ENCODE measurements at places on chromosomes 7 and 10.

- DNase-seq: no peak
These were observed at the start of gene GHRHR for GRCh38 chr7:30963842-30964241. Gene GHRHR (plus strand): TSS chr7:30963953. CDS start chr7:30964069, 116 bp downstream.

GRCh38 chr10:24010436-24010970 is 198.4 kb upstream of the KIAA1217 start:
- no peak for DNase-seq

GRCh38 chr10:26157734-26158133 is 58.8 kb upstream of the GAD2 start:
- DNase-seq: no peak

GRCh38 chr7:84302949-84303348 is 108.4 kb upstream of the SEMA3A start:
- DNase-seq: no peak

DNA sequence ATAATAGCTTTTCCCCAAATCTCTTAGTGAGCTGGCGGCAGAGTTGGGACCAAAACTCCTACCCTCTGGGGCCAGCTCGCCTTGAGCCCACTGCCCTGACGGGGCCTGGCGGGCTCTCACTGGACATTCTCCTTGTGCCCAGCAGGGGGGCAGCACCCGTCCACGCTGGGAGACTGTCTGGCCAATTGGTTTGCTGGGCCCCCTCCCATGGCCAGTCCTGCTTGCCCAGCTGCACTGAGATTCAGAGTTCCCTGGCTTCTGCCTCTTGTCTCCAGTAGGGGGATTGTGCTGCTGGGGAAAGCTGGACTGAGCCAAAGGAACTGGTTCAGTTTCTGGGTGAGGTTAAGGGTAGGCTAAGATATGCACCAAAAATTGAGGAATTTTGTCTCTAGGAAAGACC is 59.8 kb downstream of the RAMP3 start:
- DNase-seq: no peak

- peak; percentile 64 for DNase-seq
These were observed 2.9 kb downstream of the CTBP2 start for GRCh38 chr10:125157505-125157904.

DNA sequence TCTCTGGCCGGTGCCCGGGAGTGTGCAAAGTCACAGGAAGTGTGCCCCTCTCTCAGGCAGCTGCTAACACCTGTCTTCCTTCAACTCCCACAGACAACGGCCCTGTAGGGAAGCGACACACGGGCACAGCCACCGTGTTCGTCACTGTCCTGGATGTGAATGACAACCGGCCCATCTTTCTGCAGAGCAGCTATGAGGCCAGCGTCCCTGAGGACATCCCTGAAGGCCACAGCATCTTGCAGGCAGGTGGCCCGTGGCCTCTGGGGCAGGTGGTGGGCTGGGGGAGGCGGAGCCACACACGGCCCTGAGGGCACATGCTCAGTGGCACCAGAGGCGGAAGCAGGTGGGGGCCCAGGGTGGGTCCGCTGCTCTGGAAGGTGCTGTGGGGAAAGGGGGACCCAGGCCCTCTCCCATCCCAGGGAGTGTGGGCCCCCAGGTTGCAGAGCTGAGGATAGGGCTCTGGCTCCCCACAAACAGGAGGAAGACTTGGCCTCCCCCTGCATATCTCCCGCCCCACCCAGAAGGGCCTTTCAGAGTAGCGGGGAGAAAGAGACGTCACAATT is 6.9 kb downstream of the C10orf105 start:
- no peak for DNase-seq

DNA sequence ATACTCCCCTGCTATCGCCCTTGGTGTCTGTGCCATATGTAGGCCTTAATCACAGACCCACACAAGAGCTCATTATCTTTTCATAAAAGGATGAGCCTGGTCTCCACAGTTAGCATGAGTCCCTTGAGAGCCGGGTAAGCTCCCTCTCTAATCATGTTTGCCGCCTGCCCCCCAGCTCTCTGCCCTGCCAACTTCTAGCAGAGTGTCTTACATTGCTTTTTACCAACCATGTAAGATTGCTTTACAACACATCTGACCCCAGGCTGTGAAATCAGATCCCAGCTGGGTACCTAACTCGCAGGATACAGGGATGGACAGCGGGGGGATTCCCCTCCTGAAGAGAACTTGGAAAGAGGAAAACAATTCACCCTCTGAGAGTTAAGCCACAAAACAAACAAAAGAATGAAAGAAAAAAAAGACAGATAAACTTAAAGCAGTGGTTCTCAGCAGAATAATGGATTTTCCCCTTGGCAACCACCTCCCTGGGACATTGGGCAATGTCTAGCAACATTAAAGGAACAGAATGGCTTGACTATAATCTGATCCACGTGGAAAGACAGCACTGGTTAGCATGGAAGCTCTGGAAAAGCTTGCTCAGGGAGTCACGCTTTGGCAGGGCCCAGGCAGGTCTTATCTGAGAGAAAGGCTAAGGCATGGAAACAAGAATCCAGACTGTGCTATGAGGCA is 39.4 kb upstream of the ATOH7 start:
- no peak for DNase-seq

DNA sequence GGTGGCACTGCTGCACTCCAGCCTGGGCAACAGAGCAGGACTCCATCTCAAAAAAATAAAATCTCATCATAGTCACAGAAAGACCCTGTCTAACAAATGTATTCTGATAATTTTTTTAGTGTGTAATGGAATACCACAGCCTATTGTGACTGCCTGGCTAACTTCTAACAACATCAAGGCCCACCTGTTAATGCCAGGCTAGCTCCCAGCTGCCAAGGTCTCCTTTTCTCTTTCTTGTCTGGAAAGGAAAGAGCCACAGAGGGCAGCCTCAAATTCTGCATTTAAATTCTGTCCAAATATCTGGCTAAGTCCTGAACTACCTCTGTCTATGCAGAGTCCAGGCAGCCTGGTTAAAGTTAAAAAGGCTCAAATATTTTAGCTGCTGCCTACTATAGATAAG is 700.9 kb downstream of the MAGI2 start:
- no peak for DNase-seq

DNA sequence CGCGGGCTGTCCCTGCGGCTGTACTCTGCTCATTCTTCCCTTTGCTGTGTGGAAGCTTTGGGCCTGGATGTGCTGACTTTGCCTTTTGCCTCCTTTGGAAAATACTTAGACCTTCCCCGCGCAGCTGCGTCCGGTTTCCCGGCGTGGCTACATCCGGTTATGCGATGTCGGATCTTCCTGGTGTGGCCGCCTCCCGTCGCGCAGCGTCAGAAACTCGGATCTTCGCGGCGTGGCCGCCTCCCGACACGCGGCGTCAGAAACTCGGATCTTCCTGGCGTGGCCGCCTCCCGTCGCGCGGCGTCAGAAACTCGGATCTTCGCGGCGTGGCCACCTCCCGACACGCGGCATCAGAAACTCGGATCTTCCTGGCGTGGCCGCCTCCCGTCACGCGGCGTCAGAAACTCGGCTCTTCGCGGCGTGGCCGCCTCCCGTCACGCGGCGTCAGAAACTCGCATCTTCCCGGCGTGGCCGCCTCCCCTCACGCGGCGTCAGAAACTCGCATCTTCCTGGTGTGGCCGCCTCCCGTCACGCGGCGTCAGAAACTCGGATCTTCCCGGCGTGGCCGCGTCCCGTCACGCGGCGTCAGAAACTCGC is 50.2 kb upstream of the SUN1 start:
- DNase-seq: no peak

GRCh38 chr10:83764666-83765065 is 374.6 kb upstream of the GHITM start:
- DNase-seq: no peak

DNA sequence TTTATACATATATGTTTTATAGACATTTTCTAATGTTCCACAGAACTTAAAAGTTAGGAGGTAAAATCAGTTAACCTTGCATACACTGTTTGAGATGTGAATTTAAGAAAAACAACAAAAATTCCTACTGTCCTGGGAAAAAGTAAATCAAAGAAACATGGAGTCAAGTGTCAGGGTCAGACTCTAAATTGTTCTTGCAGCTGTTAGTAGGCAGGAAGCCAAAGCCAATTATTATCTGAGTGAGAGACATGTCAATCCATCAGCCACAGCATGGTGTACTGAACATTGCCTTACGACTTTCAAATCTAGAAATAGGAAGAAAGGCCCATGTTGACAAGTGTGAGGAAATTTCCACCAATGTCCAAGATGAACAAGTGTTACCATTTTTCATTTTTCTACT is 461.2 kb upstream of the MBL2 start:
- DNase-seq: no peak

- no peak for DNase-seq
These were observed 139.5 kb upstream of the FZD8 start for GRCh38 chr10:35781643-35782035.

GRCh38 chr10:7598771-7599170 is 68.0 kb downstream of the ITIH5 start:
- DNase-seq: no peak

- DNase-seq: no peak
These were observed 119.0 kb upstream of the CACUL1 start for GRCh38 chr10:118873738-118874105.

DNA sequence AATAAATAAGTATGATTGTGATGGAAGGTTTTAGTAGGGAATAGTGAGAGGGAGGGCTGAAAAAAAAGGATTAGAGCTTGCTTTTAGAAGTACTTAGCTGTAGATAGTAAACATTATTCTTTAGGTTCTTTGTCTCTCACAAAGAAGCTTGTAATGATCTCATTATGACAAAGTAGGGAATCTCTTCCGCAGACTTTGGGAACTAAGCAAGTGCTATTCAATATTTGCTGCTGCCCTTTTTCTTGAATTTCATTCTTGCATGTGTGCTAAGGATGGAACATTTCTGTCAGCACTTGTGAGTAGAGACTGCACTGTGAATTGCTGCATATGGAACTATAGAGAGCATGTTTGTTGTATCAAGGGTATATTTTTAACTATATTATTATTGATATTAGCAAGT is 173.4 kb downstream of the ST7 start:
- DNase-seq: no peak

DNA sequence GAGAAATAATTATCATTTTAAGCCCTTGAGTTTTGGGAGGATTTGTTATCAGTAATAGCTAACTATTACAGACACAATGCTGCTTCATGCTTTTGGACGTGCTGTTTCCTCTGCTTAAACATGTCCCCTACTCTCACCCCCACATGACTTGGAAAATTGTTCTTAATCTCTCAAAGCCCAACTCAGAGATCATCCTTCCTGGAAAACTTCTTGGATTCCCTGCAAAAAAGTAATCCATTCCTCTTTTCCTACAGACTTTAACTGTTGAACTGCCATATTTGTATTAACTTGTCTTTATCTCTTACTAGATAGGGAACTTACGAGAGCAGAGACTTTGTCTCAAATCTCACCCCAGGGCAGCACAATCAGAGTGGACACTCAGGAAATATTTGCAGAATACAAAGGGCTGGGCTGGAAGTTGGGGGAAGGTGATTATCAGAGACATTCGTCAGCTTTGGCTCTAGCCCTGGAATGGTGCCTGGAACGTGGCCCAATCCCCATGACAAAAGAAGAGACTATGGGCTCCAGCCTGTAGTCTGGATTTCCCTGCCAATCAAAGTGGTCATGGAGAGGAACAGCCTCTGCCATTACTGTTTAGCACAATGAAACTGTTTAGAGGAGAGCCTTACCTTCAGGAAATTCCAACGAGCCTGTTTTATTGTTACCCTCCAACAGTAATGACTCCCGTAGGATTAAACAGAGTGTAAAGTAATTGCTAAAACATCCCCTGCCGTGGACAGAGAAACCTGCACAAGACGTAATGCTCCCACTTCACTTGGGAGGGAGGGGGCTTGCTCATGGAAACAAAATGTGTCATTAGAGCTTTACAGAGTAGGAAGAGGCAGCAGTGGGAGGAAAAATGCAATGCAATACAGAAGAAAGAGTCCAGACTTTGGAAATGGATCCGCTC is 140.4 kb upstream of the AUTS2 start:
- no peak for DNase-seq

- DNase-seq: peak; percentile 29
These were observed 8.1 kb downstream of the PGAM2 start for GRCh38 chr7:44057181-44057848.

DNA sequence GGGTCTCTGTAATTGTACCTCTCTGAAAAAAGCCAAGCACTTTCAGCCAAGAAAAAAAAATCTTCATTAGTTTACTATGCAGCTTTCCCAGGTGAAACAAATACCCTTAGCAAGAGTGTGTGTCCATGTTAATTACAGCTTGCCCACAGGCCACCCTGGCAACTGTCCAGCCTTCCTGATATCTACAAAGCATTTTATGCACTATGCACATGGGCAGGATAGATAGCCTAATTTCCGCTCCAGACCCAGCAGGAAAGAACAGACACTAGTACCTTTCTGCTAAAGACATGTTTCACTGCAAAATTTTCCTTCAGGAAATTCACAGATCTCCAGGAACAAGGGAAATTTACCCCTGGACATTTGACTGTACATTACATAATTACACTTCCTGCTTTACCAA is 24.4 kb downstream of the CACNA2D1 start:
- no peak for DNase-seq

- no peak for DNase-seq
These were observed 9.9 kb downstream of the ZNF511 start for GRCh38 chr10:133318494-133319127.

DNA sequence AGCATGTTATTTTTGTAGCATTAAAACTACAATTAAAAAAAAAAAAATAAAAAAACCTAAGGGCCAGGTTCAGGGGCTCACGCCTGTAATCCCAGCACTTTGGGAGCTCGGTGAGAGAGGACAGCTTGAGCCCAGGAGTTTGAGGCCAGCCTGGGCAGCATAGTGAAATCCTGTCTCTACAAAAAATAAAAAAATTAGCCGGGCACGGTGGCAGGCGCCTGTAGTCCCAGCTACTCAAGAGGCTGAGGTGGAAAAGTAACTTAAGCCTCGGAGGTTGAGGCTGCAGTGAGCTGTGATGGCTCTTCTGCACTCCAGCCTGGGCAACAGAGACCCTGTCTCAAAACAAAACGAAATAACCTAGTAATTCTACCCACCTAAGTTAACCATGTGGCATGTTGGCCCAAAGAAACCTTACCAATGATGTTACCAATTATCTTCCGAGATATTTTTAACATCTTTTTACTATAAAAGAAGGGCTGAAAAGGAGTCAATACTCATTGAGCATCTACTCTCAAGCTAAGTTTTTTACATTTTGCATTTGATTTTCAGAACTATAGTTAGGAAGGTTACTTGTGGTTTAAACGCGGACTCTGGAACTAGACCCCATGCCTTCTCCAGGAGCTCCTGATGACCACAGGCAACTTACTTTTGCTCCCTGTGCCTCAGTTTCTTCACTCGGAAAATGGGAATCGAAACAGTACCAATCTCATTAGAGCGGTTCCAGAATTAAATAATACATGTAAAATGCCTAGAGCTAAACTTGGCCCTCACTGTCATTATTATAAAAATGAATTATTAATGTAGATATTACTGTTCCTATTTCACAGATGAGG is 1.4 kb downstream of the ITGB1 start:
- no peak for DNase-seq

DNA sequence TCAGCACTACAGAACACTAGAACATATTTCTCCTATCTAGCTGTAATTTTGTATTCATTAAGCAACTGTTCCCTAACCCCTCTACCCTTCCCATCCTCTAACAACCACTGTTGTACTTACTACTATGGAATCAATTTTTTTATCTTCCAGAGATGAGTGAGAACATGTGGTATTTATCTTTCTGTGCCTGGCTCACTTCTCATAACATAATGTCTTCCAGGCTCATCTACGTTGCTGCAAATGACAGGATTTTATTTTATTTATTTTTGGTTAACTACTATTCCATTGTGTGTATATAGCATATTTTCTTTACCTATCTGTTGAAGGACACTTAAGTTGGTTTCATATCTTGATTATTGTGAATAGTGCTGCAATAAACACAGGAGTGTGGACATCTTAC is 200.9 kb upstream of the CHRM2 start:
- no peak for DNase-seq
